CD8-positive, alpha-beta memory T cell (primary cell): ENCODE measurements at places on chromosomes 6 and 20. TPM values are rescaled to one million over a fixed set of nuclear protein-coding genes. Genes with fewer than 3 reads are reported as not detected.

- DNase-seq = no peak
These were observed 26.7 kb downstream of the TNXB start for GRCh38 chr6:32082478-32082877.

GRCh38 chr6:2876210-2877056 is 26.7 kb downstream of the SERPINB9 start:
- DNase-seq = no peak

- DNase-seq = no peak
These were observed 48.6 kb downstream of the CDKAL1 start for GRCh38 chr6:20582586-20583443.

DNA sequence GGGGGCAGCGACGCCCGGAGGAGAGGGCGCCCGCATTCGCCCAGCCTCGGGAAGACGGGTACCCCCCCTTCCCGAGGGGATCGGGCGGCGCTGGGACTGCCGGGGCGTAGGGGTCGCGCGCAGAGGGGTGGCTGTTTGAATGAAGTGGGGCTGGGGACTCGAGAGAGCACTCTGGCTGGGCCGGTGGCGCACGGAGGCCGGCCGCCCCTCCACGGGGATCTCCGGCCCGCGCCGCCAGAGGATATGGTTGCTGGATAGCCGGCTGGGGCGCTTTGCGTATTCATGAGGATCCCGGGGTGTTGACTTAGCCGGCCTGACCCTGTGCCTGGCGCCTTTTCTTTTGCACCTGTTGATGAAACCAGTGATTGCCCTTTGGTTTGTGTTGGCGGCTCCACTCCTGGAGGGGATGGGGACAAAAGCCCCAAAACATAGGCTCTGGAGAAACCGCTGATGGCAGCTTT is 469 bp downstream of the SYNJ2 start:
- DNase-seq = no peak

GRCh38 chr6:41503827-41504465 is 42.2 kb upstream of the FOXP4 start:
- DNase-seq = no peak

GRCh38 chr6:100663219-100663863 is 198.6 kb upstream of the SIM1 start:
- DNase-seq = no peak

DNA sequence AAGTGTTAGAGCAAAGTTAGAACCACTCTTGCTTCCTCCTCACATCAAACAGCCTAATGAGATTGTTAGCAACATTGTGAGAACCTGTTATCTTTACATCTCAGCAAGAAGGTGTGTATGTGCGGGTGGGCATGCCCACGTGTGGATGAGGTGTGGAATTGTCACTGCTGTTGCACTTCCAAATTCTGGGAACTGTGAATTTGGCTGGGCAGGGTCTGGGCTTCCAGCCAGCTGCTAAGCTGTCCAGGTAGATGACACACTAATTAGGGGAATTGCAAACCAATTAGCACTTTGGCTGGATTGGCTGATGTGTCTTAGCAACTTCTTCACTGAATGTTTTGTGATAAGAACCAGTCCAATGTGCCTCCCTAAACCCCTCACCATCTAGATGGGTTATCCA is 848.2 kb downstream of the DHX35 start:
- DNase-seq = no peak

GRCh38 chr20:24610341-24611115 is 141.1 kb downstream of the SYNDIG1 start:
- DNase-seq = no peak

- no peak for DNase-seq
These were observed 41.0 kb upstream of the FAM50B start for GRCh38 chr6:3808199-3808598.

OR2B6 gene
- total RNA-seq = not detected

OPN5 gene
- not detected for total RNA-seq

ANKRD6 gene
- total RNA-seq = 3.4 TPM
